ENCODE measurements at places on chromosomes 1 and 21.

GRCh38 chr1:4219826-4220225 lies 319.8 kb upstream of the C1orf174 start:
- DNase-seq: no peak

DNA sequence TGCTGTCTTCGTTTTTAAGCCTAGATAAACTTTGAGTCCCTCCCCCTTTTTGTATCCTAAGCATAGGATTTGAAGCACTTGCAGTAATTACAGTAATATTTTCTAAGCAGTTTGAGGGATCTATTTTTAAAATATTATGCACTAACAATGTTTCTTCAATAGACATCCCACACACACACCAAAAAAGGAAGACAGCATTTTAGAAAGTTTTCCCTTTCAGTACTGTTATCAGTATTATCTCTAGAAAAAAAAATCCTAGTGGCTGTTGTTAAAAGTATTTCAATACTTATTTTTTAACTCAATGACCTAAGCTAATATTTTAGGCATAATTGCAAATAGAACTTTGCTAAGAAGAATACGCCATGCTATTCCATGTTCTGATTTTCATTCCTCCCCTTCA lies 15.1 kb downstream of the MCOLN3 start:
- no peak for DNase-seq

DNA sequence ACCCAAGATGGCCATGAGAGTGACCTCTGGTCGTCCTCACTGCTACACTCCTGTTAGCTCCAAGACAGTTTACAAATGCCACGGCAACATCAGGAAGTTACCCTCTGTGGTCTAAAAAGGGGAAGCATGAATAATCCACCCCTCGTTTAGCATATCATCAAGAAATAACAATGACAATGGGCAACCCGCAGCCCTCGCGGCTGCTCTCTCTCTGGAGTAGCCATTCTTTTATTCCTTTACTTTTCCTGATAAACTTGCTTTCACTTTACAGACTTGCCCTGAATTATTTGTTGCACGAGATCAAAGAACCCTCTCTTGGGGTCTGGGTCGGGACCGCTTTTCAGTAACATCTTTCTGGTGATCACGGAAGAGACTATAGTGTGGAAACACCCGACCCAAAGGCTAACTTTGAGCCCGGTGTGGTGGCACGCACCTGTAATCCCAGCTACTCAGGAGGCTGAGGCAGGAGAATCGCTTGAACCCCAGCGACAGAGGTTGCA lies 19.8 kb upstream of the COX20 start:
- DNase-seq: no peak

DNA sequence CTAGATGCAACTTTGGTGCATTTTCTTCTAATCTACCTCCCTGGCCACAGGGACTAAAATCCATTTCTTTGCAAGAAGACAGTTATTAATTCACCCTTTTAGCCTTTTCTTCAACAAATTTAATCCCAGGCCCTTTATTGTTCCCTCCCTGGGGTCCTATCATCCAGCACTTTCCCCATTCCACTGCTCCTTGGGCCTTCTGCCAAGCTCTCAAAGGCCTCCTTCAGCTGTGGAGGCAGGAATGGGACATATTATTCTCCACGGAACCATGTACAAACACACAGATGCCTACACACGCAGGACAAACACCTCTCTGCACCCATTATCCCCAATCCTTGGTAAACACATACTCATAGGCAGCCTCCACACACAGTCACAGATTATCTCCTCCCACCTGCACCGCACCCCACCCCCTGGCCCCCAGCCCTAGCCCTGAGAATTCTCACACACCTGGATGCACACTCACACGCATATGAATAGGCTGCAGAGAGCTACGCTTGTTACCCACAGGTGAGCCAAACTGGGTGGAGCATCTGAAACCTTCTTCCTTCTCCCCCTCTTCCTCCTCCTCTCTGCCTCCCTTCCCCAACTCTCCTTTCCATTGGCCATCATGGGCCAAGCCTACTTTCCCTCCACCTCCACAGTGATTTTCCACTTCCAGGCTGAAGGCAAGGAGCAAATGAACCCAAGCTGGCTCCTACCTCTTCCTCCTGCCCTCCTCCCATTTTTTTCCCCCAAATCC lies 11.7 kb downstream of the TAGLN2 start:
- DNase-seq: no peak

DNA sequence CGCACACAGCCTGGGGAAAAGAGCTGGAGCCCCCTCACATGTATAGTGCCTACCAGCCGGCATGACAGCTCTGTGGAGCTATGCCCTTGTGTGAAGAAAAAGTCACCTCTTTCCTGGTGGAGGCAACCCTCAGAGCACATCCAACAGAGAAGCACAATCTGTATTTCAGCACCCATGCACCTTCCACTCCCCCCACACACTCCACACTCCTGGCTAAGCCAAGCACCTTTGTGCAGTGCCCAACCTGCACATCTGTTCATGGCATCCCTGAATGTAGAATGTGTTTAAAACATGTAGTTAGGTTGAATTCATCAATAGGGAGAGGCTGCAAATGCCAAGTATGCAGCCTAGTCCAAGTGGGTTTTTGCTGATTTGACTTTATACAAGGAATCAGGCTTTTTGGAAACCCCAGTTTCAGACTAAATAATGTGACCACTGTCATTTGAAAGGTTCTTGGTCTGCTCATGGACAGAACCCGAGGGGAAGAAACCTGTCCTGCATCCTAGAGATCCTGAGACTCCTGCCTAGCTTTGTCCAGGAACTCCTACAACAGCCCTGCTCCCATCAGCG lies 197.1 kb downstream of the TOMM20 start:
- DNase-seq: no peak

DNA sequence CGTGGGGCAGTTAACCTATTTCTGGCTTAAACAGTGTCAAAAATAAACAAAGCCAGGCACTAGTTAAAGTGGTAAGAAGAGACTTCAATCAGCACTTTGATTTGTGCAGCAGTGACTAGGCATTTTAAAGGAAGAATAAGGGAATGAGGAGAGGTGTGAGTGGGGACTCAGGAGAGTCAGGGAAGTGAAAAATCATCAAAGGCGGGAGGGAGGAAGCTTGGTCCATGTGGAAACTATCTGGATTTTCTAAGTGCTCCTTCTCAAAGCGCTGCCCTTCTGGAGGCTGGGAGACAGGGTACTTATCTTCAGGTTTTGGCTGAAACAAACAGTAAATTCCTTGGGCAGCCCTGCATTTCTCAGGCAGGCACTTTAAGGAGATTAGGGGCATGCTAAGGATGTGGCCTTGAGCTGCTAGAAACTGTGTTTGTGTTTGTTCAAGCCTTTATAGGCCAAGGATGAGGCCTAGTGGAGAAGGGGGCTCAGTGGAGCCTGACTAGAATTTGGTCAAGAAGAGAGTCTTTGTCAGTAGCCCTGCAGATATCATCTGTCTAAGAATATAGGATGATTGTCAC lies 486.5 kb downstream of the SIPA1L2 start:
- no peak for DNase-seq

- no peak for DNase-seq
These were observed 64.8 kb downstream of the MORN1 start for GRCh38 chr1:2326524-2326923.

GRCh38 chr1:186609183-186609582 lies 71.0 kb downstream of the PTGS2 start:
- DNase-seq: no peak

DNA sequence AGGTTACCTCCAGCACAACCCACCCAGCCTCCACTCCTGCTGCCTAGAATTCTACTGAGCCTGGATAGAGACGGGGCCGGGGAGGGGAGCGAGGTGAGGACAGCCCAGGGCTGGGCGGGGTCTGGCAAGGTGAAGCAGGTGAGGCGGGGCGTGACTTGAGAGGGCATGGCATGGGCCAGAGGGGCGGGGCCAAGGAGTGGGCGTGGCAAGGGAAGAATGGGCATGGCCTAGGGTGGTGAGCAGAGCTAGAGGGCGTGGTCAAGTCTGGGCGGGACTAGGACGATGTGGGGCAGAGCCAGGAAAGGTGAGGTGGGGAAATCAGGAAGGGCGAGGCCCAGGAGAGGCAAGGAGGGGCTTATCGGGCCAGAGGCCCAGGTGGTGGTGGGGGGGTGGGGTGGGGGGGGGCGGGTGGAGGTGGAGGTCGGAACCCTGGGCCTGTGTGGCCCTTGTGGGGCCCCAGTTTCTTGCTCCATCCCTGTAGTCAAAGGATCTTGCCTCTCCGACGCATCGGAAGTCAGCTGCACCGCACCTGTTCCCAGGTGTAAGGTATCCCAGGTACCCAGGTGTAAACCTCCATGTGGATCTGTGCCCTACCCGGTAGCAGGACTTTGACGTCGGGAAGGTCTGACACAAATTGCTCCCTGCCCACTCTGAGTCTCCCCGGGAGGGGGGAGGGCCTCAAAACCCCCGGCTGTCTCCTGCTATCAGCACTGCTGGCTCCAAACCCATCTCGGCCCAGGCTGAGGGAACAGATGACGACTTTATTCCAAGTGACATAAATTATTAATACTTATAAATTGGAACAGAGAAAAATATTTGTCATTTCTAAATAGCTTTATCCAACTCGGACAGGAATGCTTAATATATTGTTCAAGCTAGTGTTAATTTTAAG lies 32.9 kb upstream of the UTS2 start:
- no peak for DNase-seq

GRCh38 chr1:30191154-30191702 lies 532.2 kb downstream of the MATN1 start:
- no peak for DNase-seq

- DNase-seq: no peak
These were observed 21.8 kb downstream of the CAPN2 start for GRCh38 chr1:223733898-223734852.

DNA sequence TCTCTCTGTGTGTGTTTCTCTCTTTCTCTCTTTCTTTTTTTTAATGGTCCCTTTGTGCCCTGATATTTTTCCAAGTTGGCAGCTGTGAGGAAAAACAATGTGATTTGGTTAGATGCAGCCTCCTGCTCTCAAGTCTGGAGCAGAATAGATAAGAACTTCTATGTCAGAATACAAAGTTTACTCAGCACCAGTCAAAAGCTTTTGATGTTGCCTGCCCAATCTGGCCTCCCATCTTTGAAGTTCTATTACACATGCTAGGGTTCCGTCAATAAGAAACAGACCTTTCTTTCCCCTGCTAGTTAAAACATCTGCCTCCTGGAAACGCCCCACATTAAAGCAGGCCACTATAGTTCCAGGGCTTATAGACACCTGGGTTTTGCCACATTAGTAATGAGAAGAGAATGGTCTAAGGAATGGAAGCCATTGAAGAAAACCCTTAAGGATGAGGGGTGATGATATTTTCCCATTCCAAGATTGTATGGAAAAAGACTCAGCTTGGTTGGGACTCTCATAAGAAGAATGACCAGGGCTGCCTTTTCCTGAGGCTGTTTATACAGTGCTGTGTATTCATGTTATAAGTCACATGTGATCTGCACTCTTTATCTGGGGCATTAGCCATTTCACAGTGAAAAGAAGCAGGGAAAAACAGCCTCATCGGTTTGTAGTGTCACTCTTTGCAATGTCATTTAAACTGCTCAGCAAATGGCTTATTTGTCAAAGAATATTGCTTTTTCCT lies 414.7 kb upstream of the PROX1 start:
- no peak for DNase-seq

DNA sequence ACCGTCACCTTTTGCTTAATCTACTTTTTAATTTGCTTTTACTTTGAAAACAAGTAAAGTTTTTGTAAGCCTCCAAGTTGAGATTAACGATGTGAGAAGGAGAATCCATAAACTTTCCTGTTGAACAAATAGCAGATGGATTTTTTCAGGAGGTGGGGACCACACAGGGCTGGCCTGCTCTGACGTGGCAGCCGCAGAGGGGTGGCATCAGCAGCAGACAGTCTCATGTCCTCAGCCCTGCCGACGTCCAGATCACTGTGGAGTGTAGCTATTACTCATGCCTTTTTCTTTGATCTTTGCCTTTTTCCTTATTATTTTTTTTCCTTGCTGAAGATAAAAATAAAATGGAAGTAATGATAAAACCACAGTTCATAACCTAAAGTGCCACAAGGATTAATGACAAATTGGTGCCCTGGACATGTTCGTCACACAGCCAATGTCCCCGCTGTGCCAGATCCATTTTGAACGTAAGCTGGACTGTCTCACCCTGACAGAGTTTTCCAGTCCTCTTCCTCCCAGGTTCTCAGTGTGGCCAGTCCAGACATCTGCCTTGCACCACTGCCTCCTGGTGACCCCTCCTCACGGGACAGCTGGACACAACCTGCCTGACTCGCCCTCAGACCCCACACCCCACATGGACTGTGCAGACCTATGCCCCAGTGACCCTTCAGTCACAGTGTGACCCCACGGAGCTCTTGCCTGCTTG lies 15.4 kb upstream of the ZBTB21 start:
- no peak for DNase-seq

GRCh38 chr1:28801461-28801860 lies 10.5 kb upstream of the OPRD1 start:
- DNase-seq: no peak

GRCh38 chr1:40385437-40386358 lies 12.2 kb downstream of the SMAP2 start:
- DNase-seq: no peak

DNA sequence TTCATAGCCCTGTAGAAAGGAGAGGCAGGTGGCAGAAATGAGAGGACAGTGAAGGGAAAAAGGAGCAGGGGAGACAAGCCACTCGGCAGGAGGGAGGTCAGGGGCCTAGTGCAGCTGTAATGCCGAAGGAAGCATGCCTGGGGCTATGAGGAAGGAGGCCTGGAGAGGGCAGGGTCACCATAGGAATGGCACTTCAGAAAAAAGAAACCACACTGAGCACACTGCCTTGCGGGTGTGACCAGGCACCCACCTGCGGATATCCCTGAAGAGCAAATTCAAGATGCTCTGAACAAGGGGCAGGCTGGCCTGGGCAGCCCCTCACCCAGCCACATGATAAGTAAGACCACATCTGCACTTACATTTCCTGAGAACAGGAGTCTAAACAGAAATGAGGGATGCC lies 104.7 kb downstream of the JAK1 start:
- no peak for DNase-seq

DNA sequence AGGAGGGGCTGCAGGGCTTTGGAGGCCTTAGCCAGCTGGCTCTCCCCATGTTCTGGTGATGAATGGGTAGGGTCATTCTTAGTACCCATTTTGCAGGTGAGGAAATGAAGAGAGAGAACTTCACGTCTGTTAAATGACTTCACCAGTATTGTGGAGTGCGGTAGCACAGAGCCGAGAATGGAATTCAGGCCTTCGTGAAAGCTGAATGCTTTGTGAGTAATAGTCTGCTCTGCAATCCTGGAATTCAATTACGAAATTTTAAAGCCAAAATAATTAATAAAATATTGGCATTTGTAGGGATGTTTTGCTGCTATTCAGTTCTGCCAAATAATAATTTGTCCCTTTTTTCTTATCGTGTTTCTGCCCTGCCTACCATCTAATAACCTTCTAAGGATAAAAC lies 197.7 kb downstream of the GREM2 start:
- DNase-seq: no peak
